ENCODE measurements at places on chromosomes 1 and 21.

GRCh38 chr1:51729824-51730301 is 113.0 kb downstream of the OSBPL9 start:
- DNase-seq = no peak

- no peak for DNase-seq
Observed at GRCh38 chr1:217535601-217536377, 95.1 kb downstream of the GPATCH2 start.

DNA sequence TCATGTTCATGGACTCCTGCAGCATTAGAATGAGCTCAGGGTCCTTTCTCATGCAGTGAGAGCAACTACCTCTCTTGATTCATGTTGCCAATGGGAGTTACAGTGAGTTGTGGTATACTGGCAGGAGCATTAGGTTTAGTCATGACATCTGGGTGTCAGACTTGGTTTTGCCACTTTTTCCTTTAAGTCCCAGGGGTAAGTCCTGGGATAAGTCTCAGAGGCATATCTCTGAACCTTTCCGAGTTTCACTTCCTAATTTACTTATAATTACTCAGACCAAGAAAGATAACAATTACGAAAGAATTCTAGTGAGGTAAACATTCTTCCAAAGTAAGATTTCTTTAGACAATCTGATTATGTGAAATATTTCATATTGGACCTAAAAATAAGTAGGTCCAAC is 606.0 kb downstream of the SMYD3 start:
- no peak for DNase-seq

DNA sequence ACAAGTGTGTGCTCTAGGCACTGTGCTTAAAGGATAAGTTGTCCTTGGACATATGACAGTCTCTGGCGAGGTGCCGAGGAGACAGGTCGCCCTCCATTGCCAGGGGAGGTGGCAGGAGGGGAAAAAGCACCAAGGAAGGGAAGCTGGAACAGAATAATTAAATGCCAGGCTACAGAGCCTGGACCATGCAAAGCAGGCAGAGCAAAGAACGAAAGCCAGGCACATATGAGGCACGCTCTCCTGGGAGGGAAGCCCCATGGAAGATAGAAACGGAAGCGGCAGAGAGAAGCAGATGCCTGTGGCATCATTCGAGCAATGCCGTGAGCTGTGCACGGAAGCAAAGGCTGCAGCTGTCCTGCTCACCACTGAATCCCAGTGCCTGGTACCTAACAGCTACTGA is 91.2 kb downstream of the JAK1 start:
- DNase-seq = no peak

DNA sequence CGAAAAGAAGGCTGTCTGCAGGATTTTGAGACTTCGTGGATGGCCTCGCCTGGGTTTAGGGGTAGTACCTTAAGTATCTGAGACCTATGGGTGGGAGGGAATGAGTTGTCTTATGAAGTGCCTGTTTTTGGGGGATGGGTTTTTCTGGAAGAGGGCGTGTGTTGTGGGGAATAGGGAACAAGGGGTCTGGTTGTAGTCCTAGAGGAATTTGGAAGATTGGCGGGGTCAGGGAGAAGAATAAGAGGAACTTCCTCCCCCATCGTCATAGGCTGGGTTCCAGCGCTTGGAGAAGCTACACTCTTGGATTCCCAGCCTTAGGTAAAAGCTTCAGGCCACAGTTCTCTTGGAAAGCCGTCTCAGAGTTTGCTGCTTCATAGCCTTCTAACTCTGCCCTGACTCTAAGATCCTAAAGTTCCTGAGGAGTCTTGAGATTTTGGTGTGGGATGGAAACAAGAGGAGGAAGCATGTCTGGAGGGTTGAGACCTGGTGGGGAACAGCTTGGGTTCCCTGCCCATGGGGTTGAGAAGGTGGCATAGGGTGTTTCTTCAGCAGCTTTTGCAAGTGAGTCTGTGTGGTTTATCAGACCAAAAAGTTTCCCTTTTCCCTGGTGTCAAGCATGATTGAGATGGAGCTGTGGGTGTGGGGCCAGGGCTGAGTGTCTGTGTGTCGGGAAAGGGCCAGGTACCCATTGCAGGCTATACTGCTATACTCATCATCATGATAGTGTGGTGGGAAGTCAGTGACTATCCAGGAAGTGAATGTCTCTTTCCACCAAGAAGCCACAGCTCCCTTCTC is 1.8 kb downstream of the VANGL2 start:
- no peak for DNase-seq

GRCh38 chr1:50452700-50453099 is 29.5 kb upstream of the DMRTA2 start:
- DNase-seq = no peak

DNA sequence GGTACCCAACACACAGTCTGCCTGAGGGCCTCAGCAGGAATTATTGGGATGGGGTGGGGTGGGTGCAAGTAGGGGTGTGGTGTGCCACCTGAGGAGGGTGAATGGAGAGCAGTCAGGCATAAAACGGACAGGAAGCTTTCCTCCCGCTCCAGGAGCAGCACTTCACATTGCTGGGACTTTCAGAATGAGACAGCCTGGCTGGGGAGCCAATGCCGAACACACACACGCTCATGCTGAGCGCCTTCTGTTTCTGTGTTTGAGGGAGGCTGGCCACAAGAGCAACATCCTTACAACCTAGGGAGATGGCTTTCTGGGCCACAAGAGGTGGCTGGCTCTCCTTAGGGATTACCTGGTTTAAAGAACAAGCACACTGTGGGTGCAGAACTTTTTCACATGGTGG is 98.0 kb downstream of the LAMC2 start:
- DNase-seq = no peak

DNA sequence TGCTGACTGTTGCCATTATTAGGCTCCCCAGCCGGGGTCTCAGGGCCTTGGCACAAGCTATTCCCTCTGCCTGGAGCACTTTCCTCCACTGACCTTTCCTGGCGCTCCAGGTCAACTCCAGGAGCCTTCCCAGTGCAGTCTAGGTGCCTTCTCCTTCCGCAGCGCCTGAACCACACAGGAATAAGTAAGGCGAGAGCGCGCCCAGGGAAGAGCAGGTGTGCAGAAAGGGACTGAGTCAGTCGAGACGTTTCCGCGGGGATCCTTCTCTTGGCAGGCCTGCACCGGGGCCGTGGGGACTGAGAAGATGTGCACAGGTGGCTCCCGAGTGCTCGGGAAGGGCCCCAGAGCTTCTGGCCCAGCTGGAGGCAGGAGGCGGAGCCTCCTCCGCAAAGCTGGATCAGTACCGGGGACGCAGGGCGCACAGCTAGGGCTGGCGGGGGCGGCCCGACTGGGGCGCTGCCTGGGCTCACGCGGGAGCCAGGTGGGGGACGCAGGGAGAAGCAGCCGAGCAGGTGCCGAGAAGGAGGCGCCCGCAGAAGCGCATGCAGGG is 765 bp upstream of the BMP8A start:
- no peak for DNase-seq

- DNase-seq = no peak
Observed at GRCh38 chr1:10738061-10739058, 58.1 kb downstream of the CASZ1 start.

- no peak for DNase-seq
Observed at GRCh38 chr1:39158327-39159086, 46.0 kb upstream of the MACF1 start.

DNA sequence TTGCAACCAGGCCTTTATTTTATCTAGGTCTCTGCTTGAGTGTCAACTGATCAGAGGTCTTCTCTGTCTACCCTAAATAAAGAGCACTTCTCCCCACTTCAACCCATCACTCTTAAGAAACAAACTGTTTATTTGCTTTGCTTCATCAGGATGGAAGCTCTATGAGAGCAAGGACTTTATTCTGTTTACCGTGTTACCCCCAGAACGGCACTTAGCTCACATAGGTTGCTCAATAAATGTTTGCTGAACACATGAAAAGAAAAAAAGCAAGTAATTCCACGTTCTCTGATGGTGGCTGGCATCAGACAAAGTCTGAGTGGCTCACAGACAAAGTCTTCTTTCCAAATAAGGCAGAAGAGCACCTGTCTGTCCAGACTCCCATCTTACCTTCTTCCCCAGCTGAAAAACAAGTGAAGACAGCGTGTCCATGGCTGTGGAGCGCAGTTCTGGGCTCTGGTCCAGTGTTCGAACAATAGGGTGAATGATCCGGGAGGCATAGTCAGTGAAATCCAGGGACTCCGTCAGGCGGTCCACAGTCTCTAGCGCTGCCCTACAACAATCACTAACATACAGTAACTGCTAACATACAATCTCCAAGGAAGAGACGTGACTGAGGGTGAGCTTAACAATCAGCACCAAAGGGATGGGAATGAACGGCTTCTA is 22.9 kb downstream of the ANGPTL7 start:
- no peak for DNase-seq

DNA sequence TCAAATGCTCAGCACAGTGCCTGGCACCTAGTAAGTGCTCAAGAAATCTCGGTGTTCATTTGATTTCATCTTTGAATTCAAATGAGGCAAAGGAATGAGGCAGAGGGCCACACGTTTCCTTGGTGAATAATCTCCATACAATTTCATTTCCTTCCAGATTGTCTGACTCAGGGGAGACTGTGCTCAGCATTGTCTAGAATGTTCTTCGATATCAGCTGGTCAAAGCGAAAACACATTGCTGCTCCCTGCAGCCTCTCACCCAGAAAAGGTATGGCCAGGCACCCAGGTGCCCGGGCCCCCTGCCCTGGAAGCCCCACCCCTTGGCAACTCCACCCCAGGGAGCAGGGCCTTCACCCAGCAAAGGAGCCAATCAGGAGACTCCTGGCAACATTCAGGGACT is 55.8 kb downstream of the FBXO2 start:
- DNase-seq = no peak

- no peak for DNase-seq
Observed at GRCh38 chr1:245858722-245859492, 648.2 kb downstream of the SMYD3 start.

DNA sequence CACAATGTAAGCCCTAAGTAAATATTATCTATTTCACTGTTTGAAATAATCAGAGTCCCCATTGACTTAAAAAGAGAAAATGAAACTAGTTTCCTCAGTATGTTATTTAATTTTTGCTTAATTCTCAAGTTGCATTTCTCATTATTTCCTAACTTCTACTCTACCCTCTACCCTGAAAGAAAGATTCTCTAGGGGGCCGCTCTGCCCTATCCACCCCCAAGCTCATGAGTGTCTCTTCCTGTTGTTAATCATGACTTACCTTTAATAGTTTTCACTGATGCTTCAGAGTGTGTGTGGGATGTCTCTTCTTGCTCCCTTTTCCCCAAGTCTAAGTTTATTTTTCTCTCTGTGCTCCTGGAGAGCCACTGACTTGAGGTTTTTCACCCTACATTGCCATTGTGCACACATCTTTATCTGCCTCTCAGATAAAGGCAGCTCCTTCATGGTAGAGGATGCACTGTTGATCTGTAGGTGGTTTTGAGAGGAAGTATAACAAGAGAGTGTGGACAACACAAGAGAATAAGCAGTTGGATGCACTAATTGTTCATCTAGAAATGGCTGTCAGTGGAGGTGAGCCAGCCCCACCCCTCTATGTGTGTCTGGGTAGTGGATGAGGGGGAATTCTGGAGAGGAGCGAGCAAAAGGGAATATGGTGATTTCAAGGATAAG is 261.7 kb downstream of the CHRM3 start:
- no peak for DNase-seq

- DNase-seq = no peak
Observed at GRCh38 chr1:55938376-55938850, 641.0 kb downstream of the PLPP3 start.

GRCh38 chr1:88421997-88422396 is 262.1 kb upstream of the PKN2 start:
- no peak for DNase-seq

- no peak for DNase-seq
Observed at GRCh38 chr21:28781602-28782276, 210.9 kb downstream of the LTN1 start.

GRCh38 chr1:106995970-106996369 is 60.5 kb upstream of the PRMT6 start:
- no peak for DNase-seq

GRCh38 chr1:181124291-181124751 is 35.8 kb downstream of the IER5 start:
- DNase-seq = no peak

- DNase-seq = no peak
Observed at GRCh38 chr1:215018555-215018954, 64.0 kb upstream of the KCNK2 start.

- no peak for DNase-seq
Observed at GRCh38 chr1:72006092-72006491, 276.2 kb downstream of the NEGR1 start.

DNA sequence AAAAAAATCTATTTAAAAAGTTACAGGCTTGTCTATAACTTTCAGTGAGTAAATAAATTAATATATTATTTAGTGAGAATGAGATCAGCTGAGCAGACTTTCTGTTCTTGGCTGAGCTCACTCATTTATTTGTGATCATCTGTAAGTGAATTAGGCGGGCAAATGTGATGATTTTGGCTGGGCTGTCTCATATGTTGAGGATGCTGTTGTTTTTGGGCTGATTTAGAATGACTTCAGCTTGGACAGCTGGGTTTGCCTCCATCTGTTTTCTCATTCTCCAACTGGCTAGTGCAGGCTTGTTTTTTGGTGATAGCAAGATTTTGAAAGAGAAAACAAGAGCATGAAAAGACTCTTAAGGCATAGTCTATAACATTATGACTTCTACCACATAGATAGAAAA is 475.8 kb upstream of the OLFM3 start:
- DNase-seq = no peak

DNA sequence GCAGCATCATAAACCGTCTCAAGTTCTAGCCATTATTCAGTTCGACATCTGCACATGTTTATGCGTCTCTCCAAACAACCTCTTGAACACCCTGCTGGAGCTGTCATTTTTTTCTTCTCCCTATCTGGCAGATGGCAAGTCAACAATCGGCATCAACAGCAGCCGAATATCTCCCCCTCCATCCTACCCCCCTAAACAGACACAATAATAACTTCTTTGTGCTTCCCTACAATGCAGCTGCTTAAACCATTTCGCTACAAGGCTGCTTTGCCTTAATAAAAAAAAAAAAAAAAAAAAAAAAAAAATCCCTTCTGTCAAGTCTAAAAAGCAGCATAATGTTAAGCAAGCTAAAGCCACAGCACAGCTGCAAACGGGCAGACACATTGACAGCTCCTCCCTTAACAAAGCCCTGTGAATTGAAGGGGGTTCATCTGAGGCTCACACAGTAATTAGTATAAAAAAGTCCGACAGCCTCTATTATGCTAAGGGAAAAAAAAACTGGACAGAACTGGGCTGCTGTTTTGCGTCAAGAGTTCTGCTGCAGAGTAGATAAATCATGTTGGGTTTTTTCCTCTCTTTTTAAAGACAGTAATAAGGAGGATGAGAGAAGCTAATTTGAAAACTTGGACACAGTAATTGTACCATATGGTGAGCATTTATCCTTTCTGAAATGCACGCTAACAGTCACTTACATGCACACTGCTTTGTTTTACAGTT is 136.4 kb downstream of the AKT3 start:
- no peak for DNase-seq

Measured in stimulated activated CD8-positive, alpha-beta memory T cell treated with anti-CD3 and anti-CD28 coated beads, Interleukin-7, amount 100 ng/mL, for 1 hour (primary cell).